Activated B cell treated with CpG ODN at 0.5 μM for 24 hours (primary cell): ENCODE measurements at places on chromosomes 11 and 22. TPM values are rescaled to one million over a fixed set of nuclear protein-coding genes. Genes with fewer than 3 reads are reported as not detected.

DNA sequence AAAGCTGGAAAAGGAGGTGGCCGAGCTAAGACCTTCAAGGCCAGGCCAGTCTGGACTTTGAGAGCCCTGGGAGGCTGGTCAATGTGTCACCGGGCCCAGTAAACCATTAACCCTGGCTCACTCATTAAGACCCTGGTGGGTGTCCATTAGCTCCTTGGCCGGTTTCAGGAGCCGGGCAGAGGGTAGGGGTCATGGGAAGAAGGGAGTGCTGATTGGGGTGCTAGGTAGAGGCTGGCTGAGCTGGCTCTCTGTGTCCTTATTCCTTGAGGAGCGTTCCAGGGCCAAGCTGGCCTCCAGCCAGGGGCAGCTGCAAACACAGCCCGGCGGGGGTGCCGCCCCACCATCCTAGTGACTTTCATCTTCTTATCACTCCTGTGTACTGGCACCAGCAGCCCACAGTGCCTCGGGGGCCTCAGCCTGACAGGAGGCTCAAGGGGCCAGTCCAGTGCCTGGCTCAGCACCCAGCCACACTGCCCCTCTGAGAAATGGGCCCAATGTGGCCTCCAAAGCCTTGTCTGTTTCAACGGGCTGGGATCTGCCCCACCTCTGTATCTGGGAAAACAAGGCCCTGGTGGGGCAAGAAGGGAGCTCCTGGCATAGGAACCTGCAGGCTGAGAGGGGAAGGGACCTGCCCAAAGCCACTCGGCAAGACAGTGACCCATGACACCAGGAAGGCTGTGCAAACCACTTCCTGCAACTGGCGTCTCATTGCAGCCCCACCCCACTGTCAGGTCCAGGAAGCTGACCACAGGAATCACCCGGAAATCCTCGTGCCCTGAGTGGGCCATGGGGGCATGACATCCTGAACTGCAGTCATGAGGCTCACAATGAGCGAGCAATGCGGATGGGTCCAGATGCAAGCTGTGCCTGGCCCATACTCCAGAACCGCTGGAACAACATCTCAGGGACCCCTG, 15.1 kb upstream of the RGL4 start:
- H3K4me3 ChIP-seq = no peak overlapping the region
- no peak overlapping the region for H3K27ac ChIP-seq
- H3K4me1 ChIP-seq = peaks cover 15% of the 10 kb centered on the region
- no peaks in the 10 kb centered on the region for H3K27me3 ChIP-seq

GRCh38 chr11:18229501-18229900, 7.1 kb downstream of the SAA4 start:
- DNase-seq = no peak
- H3K36me3 ChIP-seq = no peaks in the 10 kb centered on the region
- H3K27me3 ChIP-seq = no peaks in the 10 kb centered on the region
- H3K4me1 ChIP-seq = peaks cover 22% of the 10 kb centered on the region

GRCh38 chr11:90252053-90252452, 29.2 kb upstream of the CHORDC1 start:
- no peak overlapping the region for H3K4me3 ChIP-seq
- no peak overlapping the region for H3K27ac ChIP-seq
- no peaks in the 10 kb centered on the region for H3K36me3 ChIP-seq
- peaks cover 15% of the 10 kb centered on the region for H3K27me3 ChIP-seq
- DNase-seq = no peak
- peaks cover 6% of the 10 kb centered on the region for H3K4me1 ChIP-seq

DNA sequence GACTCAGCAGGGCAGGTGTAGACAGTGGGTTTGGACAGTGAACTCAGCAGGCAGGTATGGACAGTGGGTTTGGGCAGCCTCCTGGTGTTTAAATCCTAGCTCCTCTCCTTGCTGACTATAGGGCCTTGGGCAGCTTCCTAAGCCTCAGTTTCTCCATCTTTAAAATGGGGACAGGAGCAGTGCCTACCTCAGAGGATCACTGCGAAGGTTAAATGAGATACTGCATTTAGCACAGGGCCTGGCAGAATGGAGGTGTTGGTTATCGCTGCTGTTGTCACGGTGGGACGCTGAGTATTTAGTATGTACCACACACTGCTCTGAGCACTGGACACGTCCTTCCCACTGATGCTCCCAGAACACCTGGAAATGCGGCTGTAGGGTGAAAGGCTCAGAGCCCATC, 14.4 kb upstream of the SCGB1A1 start:
- peaks cover 9% of the 10 kb centered on the region for H3K4me1 ChIP-seq
- no peak overlapping the region for H3K27ac ChIP-seq
- no peaks in the 10 kb centered on the region for H3K27me3 ChIP-seq
- no peaks in the 10 kb centered on the region for H3K36me3 ChIP-seq

GRCh38 chr11:103877221-103877620, 159.2 kb upstream of the DDI1 start:
- no peak for DNase-seq
- H3K27ac ChIP-seq = no peak overlapping the region
- no peaks in the 10 kb centered on the region for H3K36me3 ChIP-seq
- no peaks in the 10 kb centered on the region for H3K27me3 ChIP-seq
- H3K4me3 ChIP-seq = no peak overlapping the region

OR51E1 gene
- total RNA-seq = not detected in 2 replicates
